NCI-H1417 (cell line): ENCODE measurements at places on chromosomes 6 and 20.

DNA sequence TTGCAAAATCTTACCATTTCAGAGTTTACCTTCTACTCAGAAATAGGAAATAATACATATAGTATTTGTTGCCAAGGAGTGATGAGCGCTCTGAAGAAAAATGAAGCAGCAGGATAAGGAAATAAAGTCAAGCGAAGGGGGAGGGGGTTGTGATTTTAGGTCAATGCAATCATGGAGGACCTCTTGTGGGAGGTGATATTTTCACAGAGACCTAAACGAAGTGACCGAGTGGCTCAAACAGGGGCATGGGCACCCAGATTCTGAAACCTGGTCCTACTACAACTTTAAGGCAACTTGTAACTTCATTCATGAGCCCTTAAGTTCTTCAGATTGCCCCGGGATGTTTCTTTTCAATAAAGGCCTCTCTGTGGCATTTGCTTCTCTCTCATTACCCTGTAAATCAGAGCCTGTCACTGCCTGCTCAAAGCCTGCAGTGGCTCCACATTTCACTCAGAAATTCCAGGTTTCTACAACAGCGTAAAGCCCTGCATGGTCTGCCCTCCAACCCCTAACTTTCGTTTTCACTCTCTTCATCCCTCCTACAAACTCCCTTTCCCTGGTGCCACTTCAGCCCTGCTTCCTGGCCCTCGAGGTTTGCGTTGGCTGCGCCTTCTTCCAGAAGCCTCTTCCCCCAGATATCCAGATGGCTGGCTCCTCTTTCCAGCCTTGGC lies 162.7 kb downstream of the TBC1D7 start:
- DNase-seq: no peak

DNA sequence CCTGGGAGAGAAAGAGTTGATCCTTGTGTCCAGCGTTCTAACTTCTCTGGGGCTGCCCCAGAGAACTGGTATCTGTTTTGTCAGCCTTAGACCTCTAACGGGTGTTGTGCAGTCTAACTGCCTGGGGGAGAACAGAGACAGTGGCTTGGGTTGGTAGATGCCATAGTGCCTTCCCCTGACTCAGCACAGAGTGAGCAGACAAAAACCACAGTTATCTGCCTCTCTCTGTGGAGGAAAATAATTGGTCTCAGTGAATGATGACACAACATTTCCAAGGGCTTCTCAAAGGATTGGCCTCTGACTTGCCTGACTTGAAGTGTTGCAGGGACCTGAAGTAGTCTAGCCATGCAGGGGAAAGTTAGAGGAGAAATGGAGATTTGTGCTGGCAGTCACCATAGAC lies 226.2 kb upstream of the MAN1A1 start:
- no peak for DNase-seq

DNA sequence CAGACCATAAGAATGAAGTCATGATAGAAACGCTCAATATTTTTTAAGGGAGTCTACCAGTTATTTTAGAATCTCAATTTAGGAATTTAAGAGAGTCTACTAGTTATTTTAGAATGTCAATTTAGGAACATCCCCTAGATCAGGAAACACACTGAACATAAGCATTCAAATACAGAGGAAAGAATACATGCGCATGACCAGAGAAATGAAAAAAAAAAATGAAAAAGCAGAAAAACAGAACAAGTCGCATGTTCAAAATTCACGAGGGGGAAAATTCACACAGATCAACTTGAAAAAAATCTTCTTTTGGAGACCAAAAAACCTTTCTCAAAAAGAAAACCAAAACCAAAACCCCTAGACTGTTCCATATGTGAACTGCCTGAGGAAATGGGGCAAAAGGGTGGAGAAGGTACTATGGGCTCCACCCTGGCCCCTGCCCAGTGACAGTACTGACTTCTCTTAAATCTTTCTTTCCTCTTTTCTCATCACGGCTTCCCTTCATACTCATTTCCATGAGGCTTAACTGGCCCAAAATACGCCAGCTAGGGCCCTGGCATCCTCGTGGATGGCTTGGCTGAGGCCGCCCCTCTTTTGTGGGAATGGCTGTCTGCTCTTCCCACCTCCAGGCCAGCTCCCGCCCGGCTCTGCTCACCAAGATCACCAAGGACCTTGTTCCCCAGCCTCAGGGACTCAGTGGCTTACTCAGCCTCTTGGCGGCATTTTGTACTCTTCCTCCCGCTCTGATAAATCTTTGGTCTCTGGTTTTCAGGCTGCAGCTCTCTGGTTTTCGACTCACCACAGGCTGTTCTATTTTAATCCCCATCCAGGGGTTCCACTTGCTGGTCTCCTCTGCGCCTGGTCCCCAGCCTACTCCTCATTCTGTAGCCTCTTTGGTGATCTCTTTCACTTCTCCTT lies 11.2 kb downstream of the ZBTB2 start:
- no peak for DNase-seq

GRCh38 chr6:148134592-148134991 lies 208.0 kb upstream of the SASH1 start:
- no peak for DNase-seq

- no peak for DNase-seq
Observed at GRCh38 chr6:74605922-74606581, 599.8 kb downstream of the COL12A1 start.

GRCh38 chr6:117494283-117494682 lies 11.8 kb downstream of the DCBLD1 start:
- DNase-seq: no peak

DNA sequence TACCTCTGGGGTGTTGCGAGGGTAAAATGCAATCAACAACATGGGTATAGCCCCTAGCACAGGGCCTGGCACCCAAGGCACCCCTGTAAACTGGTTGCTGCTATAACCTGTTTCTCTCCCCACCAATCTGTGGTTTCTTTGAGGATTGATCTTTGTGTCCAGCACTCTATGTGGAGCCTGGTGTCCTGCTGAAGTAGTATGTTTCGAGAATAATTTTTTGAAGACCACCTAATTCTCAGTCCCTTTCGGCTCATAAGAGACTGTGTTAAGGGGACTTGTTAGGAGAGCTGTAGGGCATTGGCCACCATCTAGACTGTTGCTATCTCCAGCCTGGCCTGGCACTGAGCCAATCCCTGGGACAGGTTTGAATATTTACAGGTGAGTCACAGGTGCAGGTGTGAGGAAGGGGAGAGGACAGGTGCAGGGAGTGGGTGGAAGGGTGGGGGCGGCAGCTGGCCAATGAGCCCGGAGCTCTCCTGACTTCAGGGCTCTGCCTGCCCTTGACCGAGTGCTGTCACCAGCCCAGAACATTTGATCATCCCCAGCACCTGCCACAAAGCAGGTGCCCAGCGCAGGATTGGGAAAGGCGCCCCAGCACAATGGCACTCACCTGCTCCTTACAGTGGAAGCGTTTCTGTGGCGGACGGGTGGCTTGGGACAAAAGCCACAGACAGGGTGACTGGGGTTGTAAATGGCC lies 8.1 kb upstream of the C20orf144 start:
- peak; percentile 85 for DNase-seq

- no peak for DNase-seq
Observed at GRCh38 chr20:41308726-41309413, 8.7 kb downstream of the ZHX3 start.

DNA sequence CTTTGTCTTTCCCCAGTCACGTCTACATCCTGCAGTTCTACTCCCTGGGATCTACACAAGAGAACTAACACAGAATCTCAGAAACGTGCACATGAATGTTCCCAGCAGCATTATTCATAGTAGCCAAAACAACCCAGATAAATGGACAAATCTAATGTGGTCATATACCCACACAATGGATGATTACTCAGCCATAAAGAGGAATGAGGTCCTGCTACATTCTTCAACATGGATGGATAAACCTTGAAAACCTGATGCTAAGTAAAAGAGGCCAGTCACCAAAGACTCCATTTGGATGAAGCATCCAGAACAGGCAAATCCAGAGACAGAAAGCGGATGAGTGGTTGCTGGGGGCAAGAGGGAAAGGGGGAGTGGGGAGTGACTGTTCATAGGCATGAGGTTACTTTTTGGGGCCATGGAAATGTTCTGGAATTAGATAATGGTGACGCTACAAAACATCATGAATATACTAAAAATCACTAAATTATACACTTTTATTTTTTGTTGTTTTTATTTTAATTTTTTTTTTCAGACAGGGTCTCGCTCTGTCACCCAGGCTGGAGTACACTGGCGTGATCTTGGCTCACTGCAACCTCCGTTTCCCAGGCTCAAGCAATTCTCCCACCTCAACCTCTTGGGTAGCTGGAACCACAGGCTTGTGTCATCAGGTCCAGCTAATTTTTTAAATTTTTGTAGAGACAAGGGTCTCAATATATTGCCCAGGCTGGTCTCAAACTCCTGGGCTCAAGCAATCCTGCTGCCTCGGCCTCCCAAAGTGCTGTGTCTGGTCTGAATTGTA lies 50.8 kb upstream of the DSN1 start:
- DNase-seq: no peak

- no peak for DNase-seq
Observed at GRCh38 chr20:57579898-57580447, 19.1 kb downstream of the PCK1 start.

GRCh38 chr6:46626228-46626909 lies 26.2 kb downstream of the CYP39A1 start:
- DNase-seq: peak; percentile 3

- DNase-seq: no peak
Observed at GRCh38 chr6:163230901-163231300, 183.6 kb upstream of the QKI start.

DNA sequence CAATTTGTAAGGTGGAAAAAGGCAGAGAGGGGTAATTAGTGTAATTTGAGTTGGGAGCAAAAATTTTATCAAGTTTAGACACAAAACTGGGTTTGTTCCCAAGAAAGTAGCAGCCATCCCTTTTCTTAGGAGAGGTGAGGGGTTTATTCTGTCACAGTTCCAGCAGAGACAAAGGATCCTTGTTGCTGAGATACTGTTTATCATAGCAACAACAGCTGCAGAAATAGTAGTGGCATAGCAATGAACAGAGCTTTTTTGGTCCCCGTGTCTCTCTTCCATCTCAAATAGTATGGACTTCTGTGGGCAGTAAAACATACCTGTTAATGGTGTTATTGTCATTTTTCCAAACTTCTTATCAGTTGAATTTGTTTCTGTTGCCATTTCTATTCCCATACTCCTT lies 23.9 kb downstream of the ZKSCAN8 start:
- no peak for DNase-seq

DNA sequence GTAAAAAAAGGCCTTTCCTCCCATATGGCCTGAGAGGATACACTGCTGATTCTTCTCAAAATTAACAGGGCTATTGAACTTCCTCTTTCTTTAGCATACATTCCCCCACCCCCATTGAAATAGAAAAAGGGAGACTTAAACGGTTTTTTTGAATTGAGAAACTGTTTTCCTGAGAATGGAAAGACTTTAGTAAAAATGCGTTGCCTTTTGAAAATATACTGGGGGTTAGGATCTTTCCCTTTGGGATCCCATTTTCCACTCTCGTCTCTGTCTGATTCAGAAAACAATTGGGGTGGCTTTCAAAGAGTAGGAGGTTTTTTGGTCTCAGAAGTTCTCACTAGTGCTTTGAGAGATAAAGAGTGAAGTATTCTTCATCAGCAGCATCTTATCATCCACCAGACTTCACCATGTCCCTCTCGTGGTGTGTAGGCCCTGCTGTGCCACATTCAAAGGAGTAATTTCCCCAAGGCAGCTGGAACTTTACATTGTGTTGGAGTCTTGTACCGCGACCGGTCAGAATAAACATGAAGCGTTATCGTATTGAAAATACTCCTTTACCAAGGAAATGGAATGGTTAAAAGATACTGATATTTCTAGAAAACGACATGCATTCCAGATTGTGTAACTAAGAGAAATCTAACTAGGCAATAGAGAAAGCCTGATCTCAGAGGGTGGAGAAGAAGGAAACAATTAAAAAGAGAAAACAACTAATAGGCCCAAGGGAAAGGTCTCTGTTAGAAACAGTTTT lies 10.6 kb downstream of the MYB start:
- no peak for DNase-seq

DNA sequence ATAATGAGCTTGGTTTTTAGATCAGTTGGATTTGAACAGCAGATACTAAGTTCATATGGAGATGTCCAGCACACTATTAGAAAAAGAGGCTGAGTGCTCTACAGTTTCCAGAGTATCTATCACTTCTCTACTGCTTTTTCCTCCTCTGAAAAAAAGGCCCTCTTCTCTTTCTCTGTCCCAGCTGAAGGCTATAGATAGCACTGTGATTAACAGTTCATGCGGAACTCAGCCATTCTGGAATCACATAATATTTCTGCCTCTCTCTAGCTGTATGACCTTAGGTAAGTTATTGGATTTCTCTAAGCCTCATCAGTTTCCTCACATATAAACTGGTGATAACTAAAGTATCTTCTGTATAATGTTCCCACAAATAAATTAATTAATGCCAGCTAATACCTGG lies 184.1 kb downstream of the UBE3D start:
- DNase-seq: no peak

DNA sequence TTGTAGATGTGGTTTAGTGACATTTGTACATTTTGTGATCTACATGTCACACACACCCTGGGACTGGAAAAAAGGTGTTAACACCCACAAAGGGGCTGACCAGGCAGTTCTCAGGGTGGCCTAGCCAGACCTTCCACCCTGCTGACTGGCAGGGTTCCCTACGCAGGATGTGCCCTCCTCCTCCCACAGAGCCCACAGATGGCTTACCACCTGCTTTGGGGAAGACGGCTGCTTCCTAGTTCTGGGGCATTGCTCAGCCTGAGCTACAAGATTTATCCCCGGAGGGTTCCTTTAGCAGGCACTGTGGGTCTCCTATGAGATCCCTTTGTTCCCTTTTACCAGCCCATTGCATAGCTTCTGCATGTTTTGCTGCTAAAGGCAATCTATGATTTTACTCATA lies 35.1 kb downstream of the SNAP25 start:
- DNase-seq: no peak

GRCh38 chr6:49530141-49530776 lies 20.2 kb upstream of the C6orf141 start:
- no peak for DNase-seq

- DNase-seq: no peak
Observed at GRCh38 chr6:166610069-166610468, 17.0 kb downstream of the RPS6KA2 start.

- no peak for DNase-seq
Observed at GRCh38 chr6:161161889-161162624, 111.8 kb downstream of the AGPAT4 start.

DNA sequence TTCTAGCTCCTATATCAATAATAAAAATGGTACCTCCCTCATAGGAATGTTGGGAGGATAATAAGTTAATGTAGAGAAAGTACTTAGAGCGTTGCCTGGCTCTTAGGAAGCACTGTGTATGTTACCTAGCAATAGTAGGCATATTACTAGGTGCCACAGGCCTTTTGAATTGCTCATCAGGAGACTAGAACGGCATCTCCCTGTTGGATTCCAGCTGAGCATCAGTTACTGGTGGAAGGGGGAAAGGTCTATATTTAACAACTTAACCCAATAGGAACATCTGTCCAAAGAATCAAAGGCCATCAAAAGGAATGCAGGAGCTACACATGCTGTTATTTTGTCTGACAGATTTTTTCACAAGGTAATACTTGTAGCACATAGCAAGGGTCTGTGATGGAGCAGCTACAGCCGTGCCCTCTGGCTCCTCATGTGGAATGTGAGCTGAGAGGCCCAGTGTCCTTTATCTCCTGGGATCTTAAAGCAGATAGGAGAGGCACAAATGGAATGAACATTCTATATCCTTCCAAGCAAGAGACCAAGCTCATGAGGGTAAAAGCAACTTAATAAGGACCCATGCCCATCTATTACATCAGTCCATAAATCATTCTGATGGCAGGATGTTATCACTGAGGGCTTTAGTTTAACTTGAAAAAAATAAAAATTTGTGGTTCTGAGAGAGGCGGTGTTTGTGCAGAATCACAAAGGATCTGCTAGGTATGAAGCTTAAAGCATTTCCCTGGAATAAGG lies 184.9 kb upstream of the LAMP5 start:
- no peak for DNase-seq
